Cardiac fibroblast (primary cell): ENCODE measurements at places on chromosomes 2 and 18.
A peak's percentile ranks its signal among the peaks of the same experiment; 100 is the strongest.

DNA sequence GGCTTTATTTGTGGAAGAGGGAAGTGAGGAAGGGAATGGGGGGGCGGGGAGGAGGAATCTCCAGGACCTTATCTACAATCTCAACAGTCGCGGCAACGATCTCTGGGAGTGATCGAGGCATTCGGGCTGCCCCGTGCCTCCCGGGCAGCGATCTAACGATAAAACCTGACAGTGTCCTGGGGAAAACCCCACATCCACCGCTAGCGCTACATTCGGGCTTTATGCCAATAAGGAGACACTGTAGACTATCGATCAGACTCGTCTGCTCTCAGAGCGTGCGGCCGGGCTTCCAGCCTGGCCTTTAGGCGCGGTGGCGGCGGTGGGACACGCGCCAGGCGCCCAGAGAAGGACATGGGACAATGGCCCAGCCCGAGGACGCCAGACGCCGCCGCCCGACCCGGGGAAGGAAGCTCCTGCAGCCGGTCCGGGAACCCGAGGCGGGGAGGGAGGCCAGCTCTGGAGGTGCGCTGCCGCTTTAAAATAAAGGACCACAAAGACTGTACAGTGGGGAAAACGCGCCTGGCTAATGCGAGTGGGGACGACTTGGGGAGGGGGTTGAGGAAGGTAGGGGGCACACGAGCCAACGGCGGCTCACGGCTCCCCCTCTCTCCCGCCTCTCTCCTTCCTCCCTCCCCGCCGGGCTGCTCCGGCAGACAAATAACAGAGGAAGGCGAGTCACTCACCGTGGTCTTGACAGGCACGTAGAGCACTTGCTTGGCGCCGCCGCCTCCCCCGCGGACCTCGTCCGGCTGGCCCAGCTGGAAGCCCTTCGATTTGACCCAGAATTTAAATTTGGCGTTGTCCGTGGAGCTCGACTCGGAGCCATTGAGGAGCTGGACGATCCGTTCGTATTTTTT, 2.2 kb downstream of the NOL4 start:
- peak; percentile 13 for DNase-seq

DNA sequence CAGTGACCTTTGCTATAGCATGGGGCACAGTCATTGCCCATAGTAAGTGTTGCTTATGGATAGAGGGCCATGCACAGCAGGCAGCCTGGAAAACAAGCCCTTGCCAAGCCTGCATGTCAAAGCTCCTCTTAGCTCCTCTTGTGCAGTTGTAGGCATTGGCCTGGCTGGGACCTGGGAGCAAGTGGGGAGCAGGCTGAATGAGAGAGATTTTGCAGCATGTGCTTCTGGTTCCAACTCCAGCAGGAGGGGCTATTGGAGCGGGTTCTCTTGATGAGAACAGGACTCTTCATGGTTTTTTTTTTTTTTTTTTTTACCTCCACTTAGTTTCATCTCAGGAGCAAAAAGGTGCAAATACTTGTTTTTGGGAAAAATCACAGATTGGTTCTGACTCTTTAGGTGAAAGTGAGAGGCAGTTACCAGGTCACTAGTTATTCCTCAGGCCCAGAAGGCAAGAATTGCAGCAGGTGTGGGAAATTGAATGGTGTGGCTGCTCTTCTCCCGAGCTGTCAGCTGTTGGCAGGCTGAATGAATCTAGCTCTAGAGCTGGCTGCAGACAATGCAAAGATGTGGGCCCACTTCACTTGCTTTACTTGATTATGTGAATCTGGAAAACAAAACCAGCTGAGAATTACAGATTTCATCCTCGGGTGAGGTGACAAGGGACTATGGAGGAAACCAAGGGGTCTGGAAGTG, 95.9 kb downstream of the MAP4K4 start:
- peak; percentile 41 for DNase-seq

- DNase-seq, result no peak
Measured at GRCh38 chr2:17313261-17313660, 205.0 kb downstream of the RAD51AP2 start.

DNA sequence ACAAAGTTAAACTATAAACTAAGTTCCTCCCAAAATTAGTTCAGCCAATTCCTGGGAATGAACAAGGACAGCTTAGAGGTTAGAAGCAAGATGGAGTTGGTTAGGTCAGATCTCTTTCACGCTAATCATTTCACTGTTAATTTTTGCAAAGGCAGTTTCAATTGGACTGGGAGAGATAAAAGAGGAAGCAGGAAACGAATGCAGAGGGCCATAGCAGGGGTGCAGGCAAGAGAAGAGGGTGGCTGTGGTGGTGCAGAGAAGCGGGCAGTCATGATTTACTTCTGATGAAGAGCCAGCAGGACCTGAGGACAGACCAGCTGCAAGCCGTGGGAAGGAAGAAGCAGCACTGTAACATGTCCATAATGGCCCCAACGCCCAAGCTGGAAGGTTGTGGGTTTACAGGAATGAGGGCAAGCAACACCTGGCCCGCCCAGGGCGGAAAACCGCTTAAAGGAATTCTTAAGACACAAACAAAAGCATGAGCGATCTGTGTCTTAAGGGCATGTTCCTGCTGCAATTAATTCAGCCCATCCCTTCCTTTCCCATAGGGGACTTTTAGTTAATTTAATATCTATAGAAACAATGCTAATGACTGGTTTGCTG, 4.1 kb upstream of the RMP24 start:
- no peak for DNase-seq

DNA sequence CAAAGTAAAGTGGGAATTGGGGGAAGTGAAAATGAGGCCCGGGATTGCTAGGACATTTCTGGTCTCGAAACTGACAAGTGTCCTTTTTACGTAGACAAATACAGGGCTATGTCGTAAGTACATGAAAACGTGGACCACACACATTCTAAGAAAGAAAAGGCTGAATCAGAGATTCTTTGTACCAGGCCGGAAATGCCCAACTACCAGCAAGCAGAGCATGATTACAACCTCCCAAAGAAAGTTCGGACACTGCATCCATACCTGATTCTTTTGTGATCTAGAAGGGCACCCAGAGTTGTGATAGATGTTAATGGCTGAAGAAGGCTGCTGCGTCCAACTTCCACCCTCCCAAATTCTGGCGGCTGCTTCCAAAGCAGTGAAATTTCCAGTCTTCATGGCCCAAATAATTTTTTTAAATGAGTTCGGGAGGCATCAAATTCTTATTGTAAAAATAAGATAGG, 1.7 kb downstream of the RBMS1 start:
- DNase-seq, result peak; percentile 86

- DNase-seq, result no peak
Measured at GRCh38 chr18:61889541-61889940, 3.3 kb downstream of the RNF152 start.

DNA sequence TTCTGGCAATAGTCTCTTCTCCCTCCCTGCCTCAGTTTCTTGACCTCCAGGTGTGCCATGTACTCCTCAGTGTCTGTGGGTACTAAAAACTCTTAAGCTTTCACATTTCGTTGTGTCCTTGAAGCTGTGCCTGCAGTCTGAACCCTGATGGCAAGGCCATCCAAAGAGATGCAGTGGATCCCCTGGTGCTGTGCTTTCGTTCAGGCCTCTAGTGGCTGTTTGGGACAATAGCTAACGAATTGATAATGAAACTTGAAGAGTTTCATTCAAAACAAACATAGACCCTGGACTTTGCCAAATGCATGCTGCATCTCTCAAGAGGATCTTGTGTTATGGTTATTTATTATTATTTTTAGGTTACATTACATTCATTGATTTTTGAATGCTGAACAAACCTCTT, 523.1 kb upstream of the FSIP2 start:
- no peak for DNase-seq

GRCh38 chr2:181440919-181441318, 16.3 kb upstream of the ITGA4 start:
- DNase-seq, result no peak

DNA sequence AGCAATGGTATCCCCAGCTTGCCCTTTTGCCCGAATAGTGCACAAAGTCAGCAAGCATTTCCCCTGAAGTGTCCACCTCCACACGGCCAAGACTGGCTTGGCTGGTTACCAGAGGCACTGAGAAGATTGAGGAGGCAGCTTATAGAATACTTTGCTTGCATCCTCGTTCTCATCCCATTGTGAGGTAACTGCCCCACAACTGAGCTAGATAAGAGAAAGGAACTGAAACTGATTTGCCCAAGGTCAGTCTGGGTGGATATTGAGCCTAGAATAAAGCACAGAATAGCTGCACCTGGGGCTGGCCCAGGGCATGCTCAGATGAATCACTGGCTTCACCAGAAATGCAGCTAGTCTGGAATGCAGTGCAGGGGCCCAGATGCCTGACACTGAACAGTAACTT, 32.7 kb upstream of the MAP4K3 start:
- DNase-seq, result peak; percentile 68

DNA sequence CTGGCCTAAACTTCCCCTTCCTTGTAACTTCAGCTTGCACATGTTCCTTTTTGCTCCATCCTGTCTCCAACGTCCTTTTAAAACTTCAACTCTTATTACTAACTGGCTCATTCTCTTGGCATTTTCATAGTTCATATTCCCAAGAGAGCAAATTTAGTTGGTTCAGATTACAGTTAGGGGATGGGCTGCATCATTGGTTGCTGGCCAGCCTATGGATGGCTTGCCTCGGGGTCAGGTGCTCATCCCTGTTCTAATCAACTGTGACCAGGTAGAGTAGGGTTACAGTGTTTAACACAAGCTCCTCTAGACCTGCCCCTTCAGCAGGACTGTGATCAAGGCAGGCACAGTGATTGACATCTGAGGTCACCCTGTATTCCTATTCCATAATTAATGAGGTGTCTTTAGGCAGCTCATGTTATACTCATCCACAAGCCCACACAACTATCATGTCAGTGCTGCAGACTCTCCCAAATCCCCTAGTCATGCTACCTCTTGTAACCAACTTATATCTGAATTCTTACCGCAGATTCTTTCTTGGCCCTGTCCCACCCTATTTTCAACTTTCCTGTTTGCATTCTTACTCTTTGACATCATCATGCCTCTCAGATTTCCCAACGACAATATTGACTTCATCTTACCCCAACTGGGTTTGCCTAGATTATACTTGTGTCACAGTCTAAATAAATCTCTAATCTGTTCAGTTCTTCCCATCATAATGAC, 293.3 kb downstream of the MTX2 start:
- DNase-seq, result peak; percentile 44

DNA sequence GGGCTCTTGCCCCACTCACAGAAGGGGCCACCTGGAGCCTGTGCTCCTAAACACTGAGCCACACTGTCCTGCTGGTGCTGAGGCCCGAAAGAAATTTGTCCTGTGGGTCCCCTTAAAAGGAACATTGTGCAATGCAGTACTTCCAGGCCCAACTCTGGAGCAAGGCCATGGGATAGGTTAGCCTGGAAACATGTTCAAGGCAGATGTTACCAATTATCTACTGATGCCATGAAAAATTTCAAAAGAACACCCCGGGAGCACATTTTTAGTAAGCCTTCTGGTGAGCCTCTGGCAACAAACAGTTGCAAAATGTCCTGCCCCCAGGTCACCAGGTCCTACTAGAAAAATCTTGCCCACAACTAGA, 12.3 kb upstream of the PTMA start:
- DNase-seq, result no peak

GRCh38 chr18:44654573-44654972, 26.1 kb upstream of the SETBP1 start:
- DNase-seq, result peak; percentile 86

DNA sequence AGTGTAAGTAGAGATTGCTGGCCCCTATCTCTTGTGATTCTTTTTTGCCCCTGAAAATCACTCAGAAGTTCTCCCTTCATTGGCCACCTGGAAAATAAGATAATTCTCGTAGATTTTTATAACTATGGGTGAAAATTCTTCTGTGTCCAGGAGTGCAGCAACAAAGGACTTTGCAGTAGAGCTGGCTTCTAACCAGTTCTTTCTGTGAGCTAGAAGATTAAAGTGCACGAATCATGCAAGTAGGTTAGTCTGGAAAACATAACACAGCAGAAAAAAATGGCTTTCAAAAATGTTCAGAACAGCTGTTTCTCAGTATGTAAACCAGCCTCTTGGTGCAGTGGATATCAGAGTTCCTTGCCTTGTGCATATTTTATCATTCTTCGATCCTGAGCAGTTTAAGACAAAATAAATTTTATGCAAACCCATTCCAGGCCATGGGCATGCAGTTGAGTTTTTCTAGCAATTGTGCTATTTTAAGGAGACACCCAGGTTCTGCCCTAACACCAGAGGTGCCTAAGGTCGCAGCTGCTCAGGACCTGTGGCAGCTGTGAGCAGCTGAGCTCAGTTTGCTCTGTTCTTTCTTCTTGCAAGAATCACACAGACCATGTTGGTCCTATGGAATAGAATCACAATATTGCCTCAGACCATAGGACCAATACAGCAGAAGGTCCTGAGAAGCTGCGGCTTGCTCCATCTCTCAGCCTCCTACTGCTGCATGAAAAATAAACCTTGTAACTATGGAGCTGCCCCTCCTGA, 80.9 kb upstream of the BCL2L11 start:
- no peak for DNase-seq

GRCh38 chr2:143776526-143777297, 647.5 kb downstream of the ARHGAP15 start:
- DNase-seq, result no peak

DNA sequence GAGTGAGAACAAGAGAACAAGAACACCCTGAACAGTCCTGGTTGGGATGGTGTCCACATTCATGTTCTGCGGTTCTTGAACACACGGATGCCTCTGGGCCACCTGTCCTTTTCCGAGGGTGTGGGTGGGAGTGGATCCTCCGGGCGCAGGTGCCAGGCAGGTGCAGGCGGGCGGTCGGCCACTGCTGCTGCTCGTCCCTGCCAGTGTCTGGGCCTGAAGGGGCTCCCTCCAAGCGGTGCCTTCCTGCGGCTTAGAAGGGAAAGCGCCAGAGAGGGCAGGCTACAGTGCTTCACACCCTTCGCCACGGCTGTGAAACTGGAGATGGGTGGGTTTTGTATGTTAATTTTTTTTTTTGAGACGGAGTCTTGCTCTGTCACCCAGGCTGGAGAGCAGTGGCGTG, 8.0 kb upstream of the D2HGDH start:
- no peak for DNase-seq

DNA sequence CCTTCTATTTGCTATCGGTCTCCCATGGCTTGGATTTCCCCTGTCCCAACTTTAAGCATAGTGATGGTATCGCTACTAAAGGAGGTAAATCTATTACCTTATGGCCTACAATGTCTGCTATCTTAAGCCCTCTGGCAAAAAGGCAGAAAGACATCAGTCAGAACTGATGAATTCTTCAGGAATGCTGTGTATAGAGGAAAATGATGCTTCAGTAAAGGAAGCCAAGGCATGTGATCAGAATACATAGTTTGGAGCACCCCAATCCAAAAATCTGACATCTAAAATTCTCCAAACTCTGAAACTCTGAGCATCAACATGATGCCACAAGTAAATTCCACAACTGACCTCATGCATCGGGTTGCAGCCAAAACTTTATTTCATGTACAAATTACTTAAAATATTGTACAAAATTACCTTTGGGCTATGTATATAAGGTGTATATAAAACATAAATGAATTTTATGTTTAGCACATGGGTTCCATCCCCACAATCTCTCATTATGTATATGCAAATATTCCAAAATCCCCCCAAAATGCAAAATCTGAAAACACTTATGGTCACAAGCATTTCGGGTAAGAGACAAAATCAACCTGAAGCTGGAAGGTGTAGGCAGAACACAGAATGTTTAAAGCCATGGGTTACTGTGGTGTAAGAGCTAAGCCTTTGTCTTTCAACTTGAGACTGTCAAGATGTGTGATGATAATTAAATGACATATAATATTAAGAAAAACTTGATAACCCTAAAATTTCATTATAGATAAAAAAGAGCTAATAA, 66.2 kb downstream of the CUL3 start:
- peak; percentile 80 for DNase-seq

- DNase-seq, result no peak
Measured at GRCh38 chr2:137927846-137928245, 36.4 kb upstream of the HNMT start.
